Dermis blood vessel endothelial cell (primary cell): ENCODE measurements at places on chromosomes 5 and 9.

DNA sequence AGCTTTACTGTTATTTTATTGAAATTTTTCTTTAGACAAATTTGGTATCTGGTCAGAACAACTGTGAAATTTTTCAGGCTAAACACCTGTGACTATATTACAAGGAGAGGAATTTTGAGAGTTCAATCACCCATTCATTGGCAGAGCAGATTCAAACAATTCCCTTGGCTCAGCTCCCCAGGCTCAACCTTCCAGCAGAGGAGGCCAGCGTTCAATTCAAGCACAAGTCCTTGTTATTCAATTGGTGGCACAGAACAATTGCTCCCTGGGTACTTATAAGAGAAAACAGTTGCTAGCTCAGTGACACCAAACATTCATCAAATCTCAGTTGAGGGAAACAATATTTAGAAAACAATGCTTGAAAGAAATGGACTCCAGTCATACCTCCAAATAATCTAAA lies 83.3 kb downstream of the SUSD1 start:
- peak; percentile 53 for DNase-seq

- DNase-seq = no peak
These were observed 66.9 kb downstream of the ZCCHC7 start for GRCh38 chr9:37187292-37187691.

- DNase-seq = no peak
These were observed at the start of gene RNF38 for GRCh38 chr9:36399980-36400331. Gene RNF38, minus strand, starts transcription at chr9:36400269. Its CDS starts 161 bp downstream, at chr9:36400108.

- peak; percentile 82 for DNase-seq
These were observed 58.9 kb downstream of the AUH start for GRCh38 chr9:91302831-91303230.

DNA sequence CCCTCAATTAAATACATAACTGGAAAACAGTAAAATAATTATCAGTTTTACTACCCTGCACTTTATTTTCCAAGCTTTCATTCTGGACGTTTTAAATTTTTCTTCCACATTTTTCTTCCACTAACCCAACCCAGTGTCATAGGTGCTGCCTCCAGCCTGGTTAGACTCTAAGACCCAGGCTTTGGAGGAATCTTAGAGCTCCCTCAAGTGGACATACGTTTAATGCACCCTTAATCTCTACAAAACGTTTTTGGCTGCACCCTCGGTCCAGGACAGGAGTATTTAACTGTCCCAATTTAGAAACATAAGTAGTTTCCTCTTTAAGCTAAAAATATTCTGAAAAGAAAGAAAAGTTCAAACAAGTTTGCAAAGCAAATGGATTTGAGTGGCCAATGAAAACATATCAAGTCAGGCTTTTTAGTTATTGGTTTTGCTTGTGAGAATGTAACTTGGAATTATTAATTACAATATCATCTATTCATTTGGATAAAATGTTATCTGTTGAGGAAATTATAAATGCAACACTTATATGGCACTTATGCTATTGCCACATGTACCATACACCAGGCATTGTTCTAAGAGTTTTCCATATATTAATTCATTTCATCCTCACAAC lies 38.9 kb downstream of the CDH6 start:
- peak; percentile 5 for DNase-seq

GRCh38 chr5:150570333-150570732 lies 62.4 kb downstream of the NDST1 start:
- DNase-seq = no peak

- peak; percentile 56 for DNase-seq
These were observed 46.4 kb upstream of the CTNNA1 start for GRCh38 chr5:138706655-138707480.

GRCh38 chr5:137867664-137868063 lies at the start of gene MYOT:
Gene MYOT, plus strand, starts transcription at chr5:137867860. Its CDS starts 2,792 bp downstream, at chr5:137870652.
- DNase-seq = no peak

DNA sequence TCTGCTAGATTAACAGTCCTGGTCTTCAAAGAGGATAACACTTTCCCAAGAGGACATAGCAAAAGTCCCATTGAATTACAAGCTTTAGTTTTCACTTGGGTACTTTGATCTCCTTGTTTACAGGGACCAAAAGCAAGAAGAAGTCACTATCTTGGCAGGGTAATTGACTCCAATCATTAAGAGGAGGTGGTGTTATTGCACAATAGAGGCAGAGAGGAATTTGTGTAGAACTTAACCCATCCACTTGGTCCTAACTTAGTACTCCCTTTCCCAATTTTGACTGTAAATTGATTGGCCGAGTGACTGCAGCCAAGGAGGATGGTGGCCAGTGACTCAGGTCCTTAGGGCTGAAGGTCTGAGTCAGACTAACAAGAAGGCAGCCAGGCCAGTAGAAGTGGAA lies 9.3 kb upstream of the TRPC7 start:
- DNase-seq = no peak

DNA sequence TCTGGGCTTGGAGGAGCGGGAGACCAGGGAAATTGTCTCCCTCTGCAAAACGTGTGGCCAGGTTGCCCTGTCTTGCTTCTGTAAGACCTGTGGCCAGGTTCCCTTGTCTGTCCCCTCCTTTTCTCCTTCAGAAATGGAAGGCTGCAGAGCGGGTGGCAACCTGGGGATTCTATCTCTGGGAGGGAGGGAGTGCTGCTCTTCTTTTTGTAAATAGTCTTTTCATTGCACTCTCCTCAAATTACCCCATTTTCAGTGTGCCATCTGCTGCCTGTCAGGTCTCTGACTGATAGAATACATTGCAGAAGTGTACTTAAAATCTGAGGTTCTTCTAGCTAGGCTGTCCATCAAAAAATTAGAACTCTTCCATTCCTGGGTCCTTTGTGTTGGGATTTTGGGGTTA lies 126.0 kb downstream of the GABRB2 start:
- DNase-seq = no peak

GRCh38 chr5:76794871-76795270 lies 24.0 kb upstream of the F2RL1 start:
- no peak for DNase-seq

DNA sequence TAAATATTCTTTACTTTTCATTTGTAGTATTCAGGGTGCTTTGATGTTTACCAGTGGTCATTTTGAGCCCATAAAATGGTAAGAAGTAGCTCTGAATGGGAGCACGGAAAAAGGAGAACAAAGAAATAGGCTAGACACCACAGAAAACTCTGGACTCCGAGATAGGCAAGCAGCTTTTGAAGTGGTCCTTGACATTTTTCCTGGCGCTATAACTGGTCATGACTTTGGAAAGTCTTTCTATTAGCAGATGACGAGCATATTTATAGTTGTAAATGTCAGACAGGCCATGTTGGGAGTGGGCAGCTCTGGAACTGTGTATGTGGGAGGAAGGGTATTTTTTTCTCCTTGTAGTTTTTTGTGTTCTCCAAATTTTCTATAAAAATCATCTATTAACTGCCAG lies 126.1 kb upstream of the POC5 start:
- no peak for DNase-seq

GRCh38 chr5:6649681-6650080 lies 16.4 kb downstream of the SRD5A1 start:
- DNase-seq = no peak

- no peak for DNase-seq
These were observed 9.2 kb downstream of the PTPN3 start for GRCh38 chr9:109488791-109489492.

- DNase-seq = peak; percentile 31
These were observed 421.5 kb upstream of the DAP start for GRCh38 chr5:11182441-11183080.

GRCh38 chr9:35453786-35454185 lies 36.1 kb upstream of the RUSC2 start:
- no peak for DNase-seq

DNA sequence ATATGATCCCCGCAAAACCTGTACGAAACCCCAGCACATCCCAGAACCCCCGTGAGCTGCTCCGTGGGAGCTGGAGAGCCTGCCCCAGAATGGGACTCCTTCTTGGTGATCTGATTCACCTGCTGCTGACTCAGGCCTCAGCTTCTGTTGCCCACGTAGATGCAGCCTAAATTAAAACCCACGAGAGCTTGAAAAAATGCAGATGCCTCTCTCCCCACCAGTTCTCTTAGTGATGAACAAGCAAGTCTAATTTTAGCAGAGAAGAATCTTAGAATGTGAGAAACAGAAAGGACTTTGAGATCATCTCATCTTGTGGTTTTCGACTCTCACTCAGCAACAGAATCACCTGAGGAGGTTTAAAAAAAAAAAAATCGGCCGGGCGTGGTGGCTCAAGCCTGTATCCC lies 57.6 kb downstream of the TMOD1 start:
- no peak for DNase-seq
